ENCODE measurements at places on chromosomes 5 and 9.

DNA sequence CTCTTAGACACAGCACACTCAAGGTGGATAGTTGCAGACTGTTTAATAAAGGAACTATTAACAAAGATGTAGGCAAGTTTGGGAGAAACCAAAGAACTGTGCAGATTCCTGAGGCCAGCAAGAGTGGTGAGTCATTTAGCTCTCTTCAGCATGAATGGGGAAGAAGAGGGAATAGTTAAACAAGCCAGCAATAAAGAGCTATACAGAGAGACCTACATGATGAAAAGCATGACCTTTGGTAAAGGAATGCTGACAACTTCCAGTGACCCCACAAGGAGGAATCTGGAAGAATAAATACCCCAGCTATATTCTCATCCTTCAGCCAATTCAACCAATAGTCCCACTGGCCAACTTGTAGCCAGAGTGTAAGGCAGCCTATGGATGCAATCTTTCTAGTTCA is 706.0 kb upstream of the GRAMD2B start:
- DNase-seq: peak; percentile 86

- DNase-seq: peak; percentile 88
Observed at GRCh38 chr5:122089096-122090013, 11.3 kb upstream of the LOX start.

DNA sequence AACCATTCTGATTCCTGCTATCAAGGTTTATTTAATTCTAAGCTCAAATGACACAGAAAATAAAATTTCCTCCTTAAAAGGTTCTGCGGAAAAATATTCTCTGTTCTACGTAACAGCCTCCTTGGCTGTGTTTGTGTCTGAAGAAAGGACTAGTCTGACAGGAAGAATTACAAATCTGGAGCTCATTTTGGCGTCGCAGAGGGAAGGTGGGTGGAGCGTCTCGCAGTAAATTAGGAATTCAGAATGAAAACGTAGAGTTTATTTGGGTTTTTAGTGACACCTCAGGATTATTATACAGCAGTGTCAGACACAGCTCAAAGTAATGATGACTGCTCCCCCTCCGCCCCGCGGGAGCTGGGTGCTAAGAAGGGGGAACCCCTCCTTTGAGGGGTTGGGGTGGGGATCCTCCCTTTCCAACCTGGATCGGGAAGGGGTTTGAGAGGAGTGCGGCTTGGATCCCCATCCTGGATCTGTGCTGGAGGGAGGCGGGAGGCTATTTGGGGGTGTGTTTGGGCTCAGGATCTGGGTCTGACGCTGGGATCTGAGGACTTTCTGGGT is 933 bp upstream of the TGFBR1 start:
- DNase-seq: no peak

DNA sequence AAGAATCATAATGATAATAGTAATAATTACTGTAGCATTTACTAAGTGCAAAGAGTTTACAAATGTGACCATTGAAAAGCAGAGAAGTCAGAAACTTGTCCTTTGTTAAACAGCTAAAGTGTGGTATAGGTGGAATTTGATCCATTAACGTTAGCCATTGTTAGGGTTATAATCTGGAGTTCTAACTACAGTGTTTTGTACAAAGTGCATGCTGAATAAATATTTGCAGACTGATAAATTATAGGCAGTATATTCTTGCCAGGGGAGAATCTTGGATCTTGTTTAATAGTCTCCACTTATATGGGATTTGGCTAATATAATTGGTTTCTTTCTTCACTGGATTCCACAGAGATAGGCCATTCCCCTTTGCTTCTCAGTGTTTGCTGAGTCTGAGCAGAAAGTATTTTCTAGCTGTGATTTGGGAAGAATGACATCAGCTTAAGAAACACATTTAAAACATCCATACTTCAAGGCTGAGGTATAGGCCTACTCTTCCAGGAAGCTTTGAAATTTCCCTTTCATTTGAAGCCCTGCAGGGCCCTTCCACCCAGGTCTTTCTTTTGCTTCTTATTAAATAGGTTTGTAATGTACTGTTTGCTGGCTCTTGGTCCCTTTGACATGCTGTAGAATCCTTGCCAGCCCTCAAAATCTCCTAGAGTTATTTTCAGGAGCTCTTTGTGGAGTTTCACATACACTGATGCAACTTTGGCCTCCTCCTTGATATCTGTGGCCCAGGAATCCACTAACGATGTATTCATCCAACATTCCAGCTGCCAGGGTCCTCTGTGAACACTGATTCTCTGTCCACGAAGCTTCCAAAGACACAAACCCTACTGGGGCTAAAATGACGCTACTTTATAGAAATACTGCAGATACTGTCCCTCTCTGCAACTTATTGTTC is 51.4 kb downstream of the ATP10B start:
- no peak for DNase-seq

DNA sequence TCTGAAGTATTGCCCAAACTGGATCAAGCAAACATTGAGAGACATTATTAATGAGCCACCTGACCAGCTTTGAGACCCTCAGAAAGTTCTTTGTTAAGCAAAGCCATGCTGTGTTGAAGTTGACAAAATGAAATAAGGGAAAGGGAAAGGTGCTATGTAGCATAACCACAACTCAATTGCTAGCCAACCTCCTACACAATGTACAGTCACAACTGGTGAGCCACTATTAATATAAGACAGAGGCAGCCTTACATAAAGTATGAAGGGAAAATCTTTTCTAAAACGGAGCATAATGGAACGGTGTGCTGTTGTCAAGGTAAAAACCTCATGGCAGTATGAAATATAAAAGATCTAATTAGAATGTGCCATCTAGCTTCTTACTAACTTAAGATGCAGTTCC is 375.8 kb upstream of the ST8SIA4 start:
- no peak for DNase-seq

All from astrocyte of the spinal cord (primary cell).